A549 treated with GW870086 at 1 μM for 4 hours (cell line): ENCODE measurements at places on chromosomes 1 and 21. TPM values are rescaled to one million over a fixed set of nuclear protein-coding genes. Genes with fewer than 3 reads are reported as not detected.

LCE1F gene
- total RNA-seq, result not detected in 5 replicates

KCND3 gene
- not detected in 5 replicates for total RNA-seq

AJAP1 gene
- not detected in 5 replicates for total RNA-seq

OVAAL gene
- total RNA-seq, result 0.08 to 0.13 TPM (median 0.09 TPM) in 3 of 5 replicates, not detected in the others

CR1 gene
- total RNA-seq, result not detected in 5 replicates

CLEC20A gene
- not detected in 5 replicates for total RNA-seq

MORC3 gene
- 4.5 to 9.8 TPM (median 6.8 TPM) in 5 replicates for total RNA-seq

OR2T35 gene
- not detected in 5 replicates for total RNA-seq

TP73 gene
- 0.42 to 0.87 TPM (median 0.68 TPM) in 5 replicates for total RNA-seq

GJB4 gene
- total RNA-seq, result 0.11 to 0.22 TPM (median 0.17 TPM) in 4 of 5 replicates, not detected in the other

TRPM2 gene
- 7.5 to 10.9 TPM (median 8.1 TPM) in 5 replicates for total RNA-seq

PROK1 gene
- total RNA-seq, result not detected in 5 replicates

SPRR2G gene
- total RNA-seq, result not detected in 5 replicates

OR2G6 gene
- not detected in 5 replicates for total RNA-seq

NR5A2 gene
- total RNA-seq, result 2.7 to 4.1 TPM (median 3.7 TPM) in 5 replicates
